ENCODE measurements at places on chromosomes 5 and 9.

GRCh38 chr9:129972816-129973215 lies 70.2 kb downstream of the FNBP1 start:
- DNase-seq, result no peak

DNA sequence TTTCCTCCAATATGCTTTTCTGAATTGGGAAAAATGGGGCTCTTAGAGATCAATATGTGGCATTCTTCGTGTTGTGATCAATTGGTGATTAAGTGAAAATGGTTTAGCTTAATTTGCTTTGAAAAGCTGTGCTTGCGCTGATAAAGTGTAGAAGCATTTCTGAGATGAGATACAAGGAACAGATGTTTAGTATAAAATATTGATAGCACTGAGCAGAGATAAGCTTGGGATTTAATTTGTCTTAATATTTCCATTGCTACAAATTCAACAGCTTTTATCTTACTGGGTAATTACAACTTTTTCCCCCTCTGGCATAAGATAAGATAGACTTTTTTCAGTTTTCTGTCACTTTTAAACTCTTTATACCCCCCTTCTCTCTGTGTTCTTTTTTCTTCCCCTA lies 2204.9 kb upstream of the WWC1 start:
- no peak for DNase-seq

- no peak for DNase-seq
Observed at GRCh38 chr9:68742333-68742730, 37.3 kb downstream of the PIP5K1B start.

- no peak for DNase-seq
Observed at GRCh38 chr5:31361234-31361633, 167.7 kb downstream of the CDH6 start.

DNA sequence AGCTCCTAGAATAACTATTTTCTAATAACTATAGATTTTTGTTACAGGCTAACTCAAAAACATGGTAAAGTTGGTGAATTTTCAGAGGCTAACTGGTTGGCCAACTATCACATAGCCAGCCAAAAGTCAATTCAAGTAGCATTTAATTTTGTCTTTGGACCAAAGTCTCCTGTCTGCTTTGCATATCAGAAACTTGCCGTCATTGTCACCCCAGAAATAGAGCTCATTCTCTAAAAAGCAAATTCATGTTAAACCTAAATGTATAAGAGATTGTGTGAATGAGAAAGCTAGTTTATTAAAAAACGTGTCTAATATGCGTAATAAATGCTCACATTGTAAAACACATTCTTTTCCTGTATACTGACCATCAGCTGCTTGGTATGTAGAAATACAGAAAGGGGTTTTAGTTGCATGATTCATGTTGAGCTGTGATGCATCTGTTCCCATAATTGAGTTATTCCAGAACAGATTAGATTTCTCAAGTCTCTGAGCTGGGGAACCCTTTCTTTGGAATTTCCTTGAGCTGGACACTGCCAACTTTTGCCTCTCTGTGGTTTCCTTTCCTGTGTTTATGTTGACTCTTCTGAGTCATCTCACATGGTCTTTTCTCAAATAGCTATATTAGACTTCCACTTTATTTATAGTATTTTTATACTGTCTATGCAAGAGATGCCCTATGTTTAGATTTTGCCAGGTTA lies 7.3 kb downstream of the SRFBP1 start:
- DNase-seq, result peak; percentile 13

GRCh38 chr9:116959809-116960208 lies 272.7 kb downstream of the TRIM32 start:
- DNase-seq, result no peak

DNA sequence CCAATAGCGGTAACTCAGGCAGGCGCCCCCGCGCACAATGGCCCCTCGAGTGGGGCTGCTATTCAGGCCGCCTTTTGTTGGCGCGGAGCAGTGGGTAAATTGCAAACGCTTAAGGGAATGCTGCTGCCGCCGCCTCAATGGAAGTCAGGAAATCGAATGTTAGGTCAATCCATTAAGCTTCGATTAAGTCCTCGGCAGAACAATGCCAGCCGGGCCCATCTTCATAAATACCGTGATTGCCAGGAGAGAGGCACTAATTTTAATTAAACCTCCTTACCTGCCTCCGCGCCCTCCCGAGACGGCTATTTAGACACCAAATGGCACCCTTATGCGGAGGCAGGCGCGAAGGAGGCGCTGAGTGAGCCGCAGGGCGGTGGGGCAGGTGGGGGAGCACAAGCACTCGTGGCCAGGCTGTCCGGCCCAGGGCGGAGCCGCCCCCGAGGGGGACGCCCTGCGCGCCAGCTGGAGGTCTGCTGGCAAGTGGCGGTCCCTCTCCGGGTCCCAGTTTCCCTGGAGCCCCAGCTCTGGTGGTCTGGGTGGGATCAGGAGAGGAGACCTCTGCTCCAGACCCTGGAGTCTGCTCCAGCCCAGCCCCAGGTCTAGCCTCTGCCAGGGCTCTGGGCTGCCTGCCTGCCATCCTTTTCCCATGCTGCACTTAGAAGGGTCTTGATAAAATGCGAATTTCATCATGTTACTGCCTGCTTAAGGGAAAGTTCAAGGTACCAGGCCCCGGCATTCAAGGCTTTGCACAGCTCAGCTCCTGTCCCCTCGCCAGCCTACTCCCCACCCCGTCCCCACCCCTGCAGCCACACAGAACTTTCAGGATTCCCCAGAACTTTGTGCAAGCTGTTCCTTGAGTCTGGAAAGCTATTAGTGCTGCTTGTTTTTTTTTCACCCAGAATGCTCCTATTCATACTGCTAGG lies 19.7 kb downstream of the NR5A1 start:
- DNase-seq, result no peak

- no peak for DNase-seq
Observed at GRCh38 chr9:128169492-128169891, 9.4 kb downstream of the BBLN start.

DNA sequence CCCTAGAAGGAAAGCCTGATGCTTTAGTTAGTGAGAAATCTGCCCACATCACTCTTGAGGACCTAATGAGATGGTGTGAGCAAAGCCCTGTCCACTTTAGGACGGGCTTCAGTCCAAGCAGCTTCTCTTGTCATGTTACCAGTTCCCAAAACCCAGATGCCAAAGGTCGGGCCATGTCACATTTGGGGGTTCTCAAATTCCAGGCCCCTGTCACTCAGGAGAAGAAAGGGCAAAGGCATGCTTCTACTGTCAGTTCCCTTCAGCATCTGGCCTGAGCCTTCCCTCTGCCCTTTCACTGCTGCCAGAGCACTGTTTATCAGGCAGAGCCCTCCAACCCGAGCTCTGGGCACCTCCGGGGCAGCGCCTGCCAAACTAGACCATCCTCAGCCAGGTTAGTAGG lies 556.0 kb downstream of the BNC2 start:
- no peak for DNase-seq

GRCh38 chr5:62477801-62478200 lies 65.2 kb downstream of the IPO11 start:
- no peak for DNase-seq

GRCh38 chr5:23629396-23629795 lies 122.0 kb downstream of the PRDM9 start:
- DNase-seq, result no peak

DNA sequence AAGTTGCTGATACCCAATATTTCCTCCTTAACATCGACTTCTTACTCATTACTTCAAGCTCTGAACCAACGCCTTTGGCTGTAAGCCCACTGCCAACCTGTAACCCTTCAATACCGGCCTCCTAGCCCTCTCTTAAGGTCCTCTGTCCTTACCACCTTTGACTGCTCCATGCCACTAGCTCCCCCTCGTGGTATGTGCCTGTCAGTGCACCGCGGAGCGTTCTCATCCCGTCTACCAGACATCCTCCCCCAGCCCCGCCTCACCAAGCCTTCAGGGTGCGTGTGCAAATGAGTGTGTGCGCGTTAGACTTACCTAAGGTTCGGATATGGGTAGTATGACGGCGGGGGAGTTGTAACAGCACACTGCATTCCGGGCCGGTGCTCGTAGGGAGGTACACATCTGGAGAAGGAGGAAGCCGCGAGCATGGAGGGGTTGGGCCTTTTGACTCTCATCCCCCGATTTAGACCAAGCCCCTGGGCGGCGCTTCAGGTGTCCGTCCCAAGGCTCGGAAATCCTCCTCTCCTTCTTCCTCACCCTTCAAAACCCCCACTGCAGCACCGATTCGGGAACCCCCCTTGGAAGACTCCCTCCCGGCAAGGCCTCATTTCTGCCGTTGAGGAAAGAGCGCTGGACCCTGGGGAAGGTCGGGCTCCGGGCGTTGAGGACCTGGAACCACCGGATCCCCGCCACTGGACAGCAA lies 2.8 kb upstream of the MYORG start:
- peak; percentile 83 for DNase-seq

DNA sequence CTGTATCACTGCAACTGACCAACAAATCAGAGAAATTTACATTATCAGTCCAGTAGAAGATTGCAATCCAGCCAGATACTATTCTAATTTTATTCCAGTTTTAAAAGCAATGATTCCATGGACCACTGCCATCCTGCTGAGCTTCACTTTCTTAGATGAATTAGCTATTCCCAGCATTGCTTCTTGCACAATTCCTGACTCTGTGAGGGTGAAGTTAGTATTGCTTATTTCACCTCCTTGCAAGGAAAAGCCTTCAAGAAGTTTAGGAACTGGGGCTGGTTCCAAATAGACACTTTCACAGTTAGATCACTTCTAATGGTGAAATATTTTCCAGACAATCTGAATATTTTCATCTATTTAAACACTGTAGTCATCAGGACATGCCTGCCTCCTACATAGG lies 338.6 kb upstream of the TNC start:
- no peak for DNase-seq

DNA sequence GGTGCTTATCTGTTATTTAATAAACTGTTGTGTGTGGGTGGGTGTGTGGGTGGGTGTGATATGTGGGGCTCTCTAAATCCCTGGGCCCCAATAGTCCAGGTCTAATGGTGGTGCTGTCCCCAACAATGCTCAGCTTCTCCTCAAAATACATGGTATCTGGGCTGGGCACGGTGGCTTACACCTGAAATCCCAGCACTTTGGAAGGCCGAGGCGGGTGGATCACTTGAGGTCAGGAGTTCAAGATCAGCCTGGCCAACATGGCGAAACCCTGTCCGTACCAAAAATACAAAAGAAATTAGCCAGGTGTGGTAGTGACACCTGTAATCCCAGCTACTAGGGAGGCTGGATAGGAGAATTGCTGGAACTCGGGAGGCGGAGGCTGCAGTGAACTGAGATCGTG lies 4.5 kb upstream of the ORM1 start:
- DNase-seq, result no peak

GRCh38 chr5:60699288-60699608 lies 718 bp downstream of the DEPDC1B start:
- DNase-seq, result no peak

DNA sequence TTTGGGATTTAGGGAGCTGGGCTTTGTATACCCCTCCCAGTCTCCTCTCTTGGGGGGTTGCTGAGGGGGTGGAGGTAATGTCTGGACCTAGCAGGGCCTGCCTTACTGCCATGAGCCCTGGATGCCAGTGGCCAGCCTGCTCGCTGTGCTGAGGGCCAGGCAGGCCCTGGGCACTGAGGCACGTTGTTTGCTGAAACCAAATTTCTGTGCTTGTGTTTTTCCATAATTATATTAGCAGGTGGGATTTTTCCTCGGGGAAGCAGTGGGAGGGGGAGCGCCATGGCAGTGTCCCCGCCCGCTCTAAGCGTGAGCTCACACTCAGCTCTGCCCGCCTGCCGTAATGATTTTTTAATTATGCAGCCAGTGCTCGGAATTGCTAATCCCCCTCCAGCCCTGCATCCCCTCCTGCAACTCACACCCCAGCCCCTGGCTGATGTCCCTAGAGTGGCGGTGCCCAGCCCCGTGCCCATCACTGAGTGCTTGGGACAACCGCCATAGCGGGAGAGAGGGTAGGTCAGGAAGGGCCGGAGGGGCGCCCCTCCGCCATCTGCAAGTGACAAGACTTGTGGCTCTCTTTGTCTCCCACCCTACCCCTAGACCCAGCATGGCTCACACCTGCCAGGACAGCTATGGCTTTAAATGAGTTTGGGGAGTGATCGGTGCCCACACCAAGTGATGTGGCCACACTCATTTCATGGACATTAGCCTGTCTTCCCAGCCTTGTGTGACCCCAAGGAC lies 20.9 kb downstream of the CXXC5 start:
- no peak for DNase-seq

DNA sequence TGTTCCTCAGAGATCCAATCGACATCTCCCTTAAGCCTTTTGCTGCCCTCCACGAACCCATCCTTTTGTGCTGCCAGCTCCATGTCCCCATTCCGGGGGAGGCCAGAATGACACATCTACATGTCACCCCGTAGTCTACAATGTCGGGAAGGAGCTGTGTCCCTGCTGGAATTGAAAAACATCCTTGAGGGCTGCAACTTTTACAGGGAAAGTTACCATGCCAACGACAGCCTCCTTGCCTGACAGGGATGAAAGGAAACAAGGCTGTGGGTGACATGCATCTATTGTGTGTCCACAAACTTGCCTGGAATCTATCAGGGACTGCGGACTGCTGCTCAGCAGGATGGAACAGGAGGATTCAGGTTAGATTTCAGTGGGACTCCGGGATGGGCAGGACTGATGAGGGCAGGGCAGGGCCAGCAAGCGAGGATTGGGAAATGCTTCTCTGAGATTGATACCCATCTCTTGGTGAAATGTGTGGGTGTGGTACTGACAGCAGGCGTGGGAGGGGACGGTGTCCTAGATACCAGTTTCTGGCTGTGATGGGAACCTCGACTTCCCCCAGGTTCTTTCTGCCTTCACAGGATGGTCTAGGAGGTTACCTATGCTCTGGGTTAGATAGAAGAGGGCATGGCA lies 25.5 kb downstream of the EGR1 start:
- no peak for DNase-seq

GRCh38 chr9:87422999-87423398 lies 74.7 kb upstream of the DAPK1 start:
- no peak for DNase-seq

DNA sequence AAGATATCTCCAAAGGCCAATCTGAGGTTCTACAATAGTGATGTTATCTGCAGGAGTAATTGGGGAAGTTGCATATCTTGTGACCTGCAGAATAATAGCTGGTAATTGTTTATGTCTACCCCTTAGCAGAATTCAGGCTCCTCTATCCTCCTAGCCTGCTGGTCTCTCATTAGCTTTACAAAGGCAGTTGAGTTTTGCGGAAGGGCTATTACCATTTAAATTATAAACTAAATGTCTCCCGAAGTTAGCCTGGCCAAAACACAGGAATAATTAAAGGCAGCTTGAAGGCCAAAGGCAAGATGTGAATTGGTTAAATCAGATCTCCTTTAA lies 168.7 kb downstream of the TTC39B start:
- no peak for DNase-seq

- no peak for DNase-seq
Observed at GRCh38 chr5:74194196-74194595, 446.3 kb downstream of the ENC1 start.

DNA sequence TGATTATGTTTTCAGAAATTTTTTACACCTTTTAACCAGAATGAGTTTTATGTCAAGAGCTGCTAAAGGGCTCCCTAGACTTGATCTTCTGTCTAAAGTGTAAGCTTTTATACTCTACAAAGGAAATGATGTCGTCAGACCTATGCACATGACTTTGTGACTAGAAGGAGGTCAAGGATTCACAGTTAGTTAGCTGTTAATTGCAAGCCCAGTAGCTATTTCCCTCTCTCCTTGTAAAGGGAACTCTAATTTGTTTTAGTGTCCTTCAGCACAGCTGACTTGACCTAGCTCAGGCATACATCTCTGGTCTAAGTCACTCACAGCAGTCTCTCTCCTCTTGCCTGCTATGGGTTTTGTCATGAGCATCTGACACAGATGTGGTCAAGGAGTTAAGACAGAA lies 173.5 kb upstream of the NREP start:
- DNase-seq, result no peak

- DNase-seq, result no peak
Observed at GRCh38 chr9:76109953-76110352, 219.5 kb downstream of the PCSK5 start.
